ENCODE measurements at places on chromosomes 11 and 22.

GRCh38 chr11:76049511-76049910, 156.8 kb downstream of the WNT11 start:
- DNase-seq: no peak

DNA sequence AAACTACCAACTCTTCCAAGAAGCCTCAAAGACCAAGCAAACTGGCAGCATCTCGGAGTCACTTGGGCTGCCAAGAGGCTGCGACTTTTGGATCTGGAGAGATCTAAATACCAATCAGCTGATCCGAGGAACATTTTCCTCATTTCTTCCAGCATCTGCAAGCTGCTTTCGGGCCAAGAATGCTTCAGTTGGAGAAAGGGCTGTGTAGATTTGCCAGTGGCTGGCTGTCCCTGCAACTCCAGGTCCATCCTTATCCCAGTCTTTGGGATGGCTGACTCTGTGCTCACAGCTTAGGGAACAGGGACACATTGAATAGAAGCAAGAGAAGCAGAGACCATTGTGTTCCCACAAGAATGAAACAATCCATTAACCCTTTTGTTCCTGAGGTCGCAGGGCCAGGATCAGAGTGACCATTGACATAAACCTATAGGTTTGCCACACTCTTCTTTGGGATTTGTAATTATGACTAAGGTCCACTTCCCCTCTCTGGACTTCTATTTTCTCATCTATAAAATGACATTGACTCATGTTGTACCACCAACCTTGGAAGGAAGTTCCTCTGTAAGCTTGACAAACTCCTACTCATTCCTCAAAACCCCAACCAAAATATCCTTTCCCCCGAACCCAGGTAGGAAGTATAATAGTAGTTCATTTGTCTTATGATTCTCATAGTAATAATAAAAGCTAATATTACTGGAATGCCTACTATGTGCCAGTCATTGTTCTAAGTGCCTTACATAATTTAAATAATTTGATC, 340.8 kb downstream of the MN1 start:
- no peak for DNase-seq

- no peak for DNase-seq
These were observed 5.3 kb upstream of the TYMP start for GRCh38 chr22:50535113-50535512.

GRCh38 chr22:19412478-19412877, 19.1 kb downstream of the HIRA start:
- DNase-seq: no peak

DNA sequence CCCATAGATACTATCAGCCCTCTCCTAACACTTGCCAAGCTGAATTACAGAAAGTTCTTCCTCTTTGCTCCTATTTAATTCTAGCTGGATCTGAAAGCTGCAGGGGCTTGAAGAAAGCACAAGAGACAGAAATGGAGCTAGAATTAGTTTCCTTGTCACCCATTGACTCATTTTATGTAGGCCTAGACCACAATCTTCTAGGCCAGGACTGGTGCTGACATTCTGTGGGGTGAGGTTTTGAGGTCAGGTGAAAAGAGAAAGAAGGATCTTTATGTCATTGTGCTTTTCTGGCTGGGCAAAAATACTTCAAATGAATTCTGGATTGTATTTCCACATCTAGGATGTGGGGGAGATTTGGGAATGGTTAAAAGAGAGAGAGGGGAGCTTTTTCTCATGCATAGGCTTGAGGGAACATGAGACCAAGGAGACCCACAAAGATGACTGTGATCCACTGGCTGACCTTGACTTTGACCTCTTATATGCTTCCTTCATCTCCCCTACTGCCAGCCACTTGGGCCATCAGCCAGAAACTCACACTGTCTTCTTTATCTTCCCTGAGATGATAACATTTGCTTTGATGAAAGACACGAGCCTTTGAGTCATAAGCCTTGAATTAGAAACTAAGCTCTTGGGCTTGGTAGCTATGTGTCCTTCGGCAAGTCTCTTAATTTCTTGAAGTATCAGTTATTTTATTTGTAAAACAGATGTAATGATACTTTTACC, 274.9 kb upstream of the CADM1 start:
- DNase-seq: no peak

- DNase-seq: no peak
These were observed 176.9 kb downstream of the GRIA4 start for GRCh38 chr11:105786741-105787140.

GRCh38 chr11:29395555-29396072, 621.2 kb downstream of the KCNA4 start:
- DNase-seq: no peak

GRCh38 chr11:62665075-62665598, at the start of the genes C11orf98 and CSKMT:
C11orf98 (minus strand) TSS chr11:62665210; CDS start chr11:62665169, 41 bp downstream.
CSKMT (plus strand) TSS chr11:62665312; CDS start chr11:62665880, 568 bp downstream.
- peak; percentile 97 for DNase-seq

DNA sequence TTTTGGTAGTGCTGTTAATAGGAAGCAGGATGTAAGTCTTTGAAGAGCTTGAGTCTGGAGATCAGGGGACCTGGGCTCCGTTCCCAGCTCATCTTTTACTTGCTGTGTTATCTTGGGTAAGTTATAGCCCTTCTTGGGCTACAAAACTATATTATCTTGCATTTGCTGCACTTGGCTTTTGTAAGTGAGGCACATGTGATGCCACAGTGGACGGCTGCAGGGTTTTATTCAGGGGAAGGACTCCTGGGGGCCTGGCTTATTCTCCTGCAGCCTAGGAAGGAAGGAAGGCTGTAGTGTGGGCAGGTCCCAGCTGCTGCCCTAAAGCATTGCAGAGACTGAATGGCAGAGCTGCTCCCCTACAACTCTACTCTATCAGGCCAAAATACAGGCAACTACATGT, 6.4 kb downstream of the CD82 start:
- DNase-seq: no peak

GRCh38 chr11:10457901-10458300, 2.8 kb downstream of the AMPD3 start:
- DNase-seq: no peak

DNA sequence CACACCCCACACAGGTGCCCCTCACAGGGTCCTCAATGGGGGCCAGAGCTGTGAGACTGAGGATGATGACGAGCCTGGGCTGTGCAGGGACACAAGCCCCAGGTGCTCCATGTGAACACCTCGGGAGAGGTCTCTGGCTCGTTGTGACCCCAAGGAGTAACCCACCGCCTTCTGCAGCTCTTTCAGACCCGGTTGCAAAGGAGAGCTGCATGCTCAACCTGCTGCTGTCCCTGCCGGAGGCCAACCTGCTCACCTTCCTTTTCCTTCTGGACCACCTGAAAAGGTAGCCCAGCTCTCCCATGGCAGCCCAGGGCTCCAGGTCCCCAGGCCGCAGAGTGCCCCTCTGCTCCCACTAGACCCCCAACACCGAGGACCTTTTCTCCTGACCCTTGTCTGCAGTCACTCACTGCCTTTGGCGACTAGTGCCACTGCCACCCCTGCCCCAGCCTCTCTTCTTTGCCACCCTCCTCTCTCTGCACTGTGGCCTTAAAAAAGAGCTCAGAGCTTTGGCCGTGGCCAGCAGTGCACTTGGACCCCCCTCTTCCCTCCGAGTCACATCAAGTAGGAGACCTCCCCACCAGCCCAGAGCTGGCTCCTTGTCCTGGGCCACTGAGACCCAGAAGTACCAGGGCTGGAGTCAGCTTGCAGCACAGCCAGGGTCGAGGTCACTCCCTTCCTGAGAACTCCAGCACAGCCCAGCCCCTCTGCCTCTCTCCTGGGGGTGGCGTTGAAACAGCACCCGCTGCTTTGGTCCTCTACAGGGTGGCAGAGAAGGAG, 133.7 kb downstream of the BCR start:
- no peak for DNase-seq

GRCh38 chr11:74427384-74427886, 29.2 kb upstream of the PGM2L1 start:
- DNase-seq: no peak

- no peak for DNase-seq
These were observed 43.9 kb downstream of the SGSM3 start for GRCh38 chr22:40414311-40414710.

DNA sequence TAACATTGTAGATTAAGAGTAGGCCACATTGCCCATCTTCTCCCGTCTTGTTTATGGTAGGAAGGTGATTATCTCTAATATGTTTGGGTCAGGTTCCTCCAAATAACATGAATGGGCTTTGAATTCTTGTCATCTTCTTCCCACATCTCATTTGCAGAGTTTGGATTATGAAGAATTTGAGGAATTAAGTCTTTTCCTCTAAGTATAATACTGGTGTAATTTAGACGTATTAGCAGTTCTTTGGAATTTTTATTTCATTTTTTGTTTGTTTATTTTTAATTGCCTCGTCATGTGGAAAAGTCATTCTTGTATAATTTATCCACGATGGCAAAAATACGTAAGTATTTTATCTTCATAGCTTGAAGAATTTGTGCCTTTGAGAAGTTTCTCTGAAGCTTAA, 73.4 kb downstream of the ARHGEF12 start:
- no peak for DNase-seq

DNA sequence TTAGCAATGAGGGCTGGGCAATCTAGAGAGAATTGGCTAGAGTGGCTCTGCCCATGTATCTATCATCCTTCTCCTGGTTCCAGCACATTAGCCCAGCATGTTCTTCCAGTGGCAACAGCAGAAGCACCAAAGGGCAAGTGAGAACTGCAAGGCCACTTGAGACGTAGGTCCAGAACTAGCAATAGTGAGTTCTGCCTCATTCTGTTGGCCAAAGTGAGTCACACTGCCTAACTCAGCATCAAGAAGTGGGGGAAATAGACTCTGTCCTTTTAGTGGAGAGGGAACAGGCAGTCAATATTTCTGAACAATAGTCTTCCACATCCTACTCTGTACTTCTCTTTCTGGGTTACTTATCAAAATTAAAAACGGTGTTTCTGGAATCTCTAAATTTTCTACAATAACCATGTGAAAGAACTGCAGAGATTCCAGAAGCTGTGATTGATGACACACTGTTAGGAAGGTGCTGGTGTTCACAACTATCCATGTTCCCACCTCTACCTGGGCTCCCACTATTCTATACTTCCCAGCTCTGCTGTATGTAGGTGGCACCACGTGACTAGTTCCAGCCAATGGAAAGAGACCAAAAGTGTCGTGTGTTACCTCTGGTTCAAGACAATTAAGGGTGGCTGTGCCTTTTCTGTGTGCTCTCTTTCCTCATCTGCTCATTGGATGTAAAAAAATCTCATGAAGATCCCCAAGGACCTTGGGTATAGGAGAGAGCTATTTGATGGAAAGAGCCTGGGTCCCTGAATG, 23.4 kb upstream of the GRK3 start:
- no peak for DNase-seq

DNA sequence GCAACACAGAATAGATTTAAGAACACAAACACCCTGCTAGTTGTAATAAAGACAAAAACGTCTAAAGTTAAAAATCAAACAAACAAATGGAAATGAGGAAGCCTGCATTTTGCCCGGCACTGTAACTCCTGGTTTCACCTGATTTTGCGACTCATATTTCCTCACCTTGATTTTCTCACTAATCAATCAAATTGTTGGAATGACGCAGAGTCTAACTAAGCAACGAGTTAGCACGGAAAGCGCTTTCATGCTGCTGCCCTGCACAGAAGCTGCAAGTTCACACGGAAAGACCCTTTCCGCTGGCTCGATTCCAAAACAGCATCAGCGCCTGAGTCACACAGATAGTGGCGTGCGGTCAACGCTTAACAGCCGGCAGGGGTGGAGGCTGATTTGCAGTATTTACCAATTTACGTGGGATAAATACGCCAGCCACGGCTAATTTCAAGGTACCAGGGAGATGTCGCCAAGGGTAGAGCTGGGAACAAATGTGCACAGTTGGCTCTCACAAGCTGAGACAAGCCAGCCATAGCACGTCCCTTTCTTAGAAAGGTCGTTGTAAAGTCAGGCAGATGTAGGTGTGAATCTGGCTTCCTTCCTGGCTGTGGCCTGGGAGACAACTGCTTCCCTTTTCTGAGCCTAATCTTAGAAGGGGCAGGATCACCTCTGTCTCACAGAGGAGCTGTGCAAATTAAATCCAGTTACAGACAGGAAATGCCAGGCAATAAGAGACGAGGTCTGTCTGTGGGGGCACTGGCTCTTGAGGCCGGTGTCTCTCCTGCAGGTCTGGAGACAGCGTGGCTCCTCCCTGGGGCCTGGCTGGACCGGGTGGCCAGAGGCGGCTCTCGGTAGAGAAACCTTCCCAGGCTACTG, 76.9 kb upstream of the TTLL12 start:
- peak; percentile 88 for DNase-seq

Measured in activated naive CD8-positive, alpha-beta T cell treated with anti-CD3 and anti-CD28 coated beads, Interleukin-2, amount 50 U/mL, for 24 hours (primary cell).